Activated CD8-positive, alpha-beta memory T cell treated with anti-CD3 and anti-CD28 coated beads, Interleukin-2, amount 50 U/mL, for 4 hours (primary cell): ENCODE measurements at places on chromosomes 3 and 15.
A peak's percentile ranks its signal among the peaks of the same experiment; 100 is the strongest.

- DNase-seq = no peak
Observed at GRCh38 chr3:43023066-43023465, 44.0 kb downstream of the GASK1A start.

- DNase-seq = no peak
Observed at GRCh38 chr15:97745481-97746071, 214.9 kb upstream of the ARRDC4 start.

GRCh38 chr3:49358217-49358883 lies at the start of gene GPX1:
Gene GPX1, minus strand, starts transcription at chr3:49358353. Its CDS starts 75 bp downstream, at chr3:49358278.
- DNase-seq = peak; percentile 70

DNA sequence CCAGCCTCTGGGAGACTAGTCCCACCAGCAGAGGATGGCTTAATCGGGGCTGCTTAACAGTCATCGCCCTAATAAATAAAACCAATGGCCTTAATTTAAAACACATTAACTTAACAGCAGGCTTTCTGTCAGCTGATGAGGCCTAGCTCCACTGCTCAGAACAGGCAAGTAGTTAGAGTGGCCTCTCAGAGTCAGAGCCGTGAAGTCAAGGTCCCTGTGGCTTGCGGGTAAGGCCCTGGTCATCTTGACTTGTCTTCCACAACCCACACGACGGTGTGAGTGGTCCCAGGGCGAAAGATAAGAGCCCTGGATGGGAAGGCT lies 11.8 kb downstream of the XXYLT1 start:
- DNase-seq = no peak

DNA sequence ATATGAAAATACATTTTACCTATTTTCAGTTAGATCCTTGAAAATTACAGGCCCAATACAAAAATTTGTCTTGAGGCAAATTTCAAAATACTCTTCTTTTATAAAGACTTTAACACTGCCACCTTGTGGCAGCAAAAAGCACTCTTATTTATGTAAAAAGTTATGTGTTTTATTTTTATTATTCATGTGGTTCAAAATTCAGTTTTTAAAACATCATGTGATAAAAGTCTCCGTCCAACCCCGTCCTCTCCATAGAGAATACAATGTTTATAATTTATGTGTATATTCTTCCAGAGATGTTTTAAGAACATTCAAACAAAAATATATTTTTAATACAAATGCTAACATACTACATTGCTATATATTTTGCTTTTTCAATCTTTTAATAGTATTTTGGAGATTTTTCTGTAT lies 36.9 kb upstream of the TRIM59 start:
- no peak for DNase-seq

DNA sequence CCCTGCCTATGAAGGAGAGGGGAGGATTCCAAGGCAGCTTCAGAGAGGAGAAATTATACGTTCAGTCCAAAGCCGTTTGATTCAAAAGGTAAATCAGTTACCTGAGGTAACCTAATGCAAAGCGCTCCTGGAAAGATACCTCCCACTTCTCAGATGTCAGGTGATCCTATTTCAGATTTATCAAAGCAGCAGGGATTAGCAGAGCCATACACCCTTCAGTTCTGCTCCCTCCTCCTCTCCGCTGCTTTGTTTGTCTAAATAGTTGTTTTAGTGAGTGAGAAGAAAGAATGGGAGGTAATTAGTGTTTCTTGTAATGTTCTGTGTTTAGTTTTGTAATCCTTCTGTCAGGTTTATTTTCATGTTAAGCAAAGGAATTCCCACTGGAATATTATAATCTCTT lies 81.1 kb downstream of the SOX14 start:
- no peak for DNase-seq
